ENCODE measurements at places on chromosomes 2 and 18.

- no peak for DNase-seq
These were observed 1102.7 kb downstream of the TSN start for GRCh38 chr2:122858075-122858702.

- DNase-seq = no peak
These were observed 37.2 kb downstream of the KYNU start for GRCh38 chr2:142914507-142915313.

DNA sequence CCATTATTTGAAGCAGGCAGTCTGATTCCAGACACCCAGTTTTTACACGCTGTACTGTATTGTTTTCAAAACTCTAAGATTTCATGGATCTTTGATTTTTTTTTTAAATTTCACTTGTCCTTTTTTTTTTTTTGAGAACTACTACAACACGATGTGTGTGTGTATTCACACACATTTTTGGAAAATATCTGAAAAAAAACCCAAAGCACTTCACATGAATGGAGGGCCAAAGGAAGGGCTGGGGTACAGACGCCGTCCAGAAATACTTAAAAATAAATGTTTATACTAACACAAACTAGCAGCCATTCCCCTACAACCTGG, 314 bp upstream of the SSB start:
- DNase-seq = no peak

- DNase-seq = no peak
These were observed 311.9 kb downstream of the TXNL1 start for GRCh38 chr18:56326336-56327072.

DNA sequence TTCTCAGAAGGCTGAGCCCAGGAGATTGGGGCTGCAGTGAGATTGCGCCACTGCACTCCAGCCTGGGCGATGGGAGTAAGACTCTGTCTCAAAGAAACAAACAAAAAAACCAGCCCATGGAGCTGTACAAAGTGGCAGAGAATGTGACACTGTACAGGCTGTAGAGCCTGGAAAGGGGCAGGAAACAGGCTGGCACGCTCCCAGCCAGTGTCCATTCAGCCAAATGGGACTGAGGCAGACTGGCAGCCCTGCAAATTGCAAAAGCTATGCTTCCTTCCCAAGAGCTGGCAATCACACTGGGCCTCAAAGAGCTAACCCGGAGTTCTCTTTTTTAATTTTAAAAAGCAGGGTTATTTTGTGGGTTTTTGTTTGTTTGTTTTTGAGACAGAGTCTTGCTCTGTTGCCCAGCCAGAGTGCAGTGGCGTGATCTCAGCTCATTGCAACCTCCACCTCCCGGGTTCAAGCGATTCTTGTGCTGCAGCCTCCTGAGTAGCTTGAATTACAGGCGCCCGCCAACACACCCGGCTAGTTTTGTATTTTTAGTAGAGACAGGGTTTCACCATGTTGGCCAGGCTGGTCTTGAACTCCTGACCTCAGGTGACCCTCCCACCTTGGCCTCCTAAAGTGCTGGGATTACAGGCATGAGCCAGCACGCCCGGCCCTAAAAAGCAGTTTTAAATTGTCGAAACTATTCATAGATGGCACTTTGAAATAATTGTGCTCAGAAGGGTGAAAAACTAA, 42.8 kb downstream of the SCRN3 start:
- DNase-seq = no peak

GRCh38 chr2:71799013-71799575, 345.7 kb downstream of the DYSF start:
- no peak for DNase-seq

GRCh38 chr2:122009561-122009960, 254.1 kb downstream of the TSN start:
- no peak for DNase-seq

- no peak for DNase-seq
These were observed 34.1 kb downstream of the TRABD2A start for GRCh38 chr2:84846741-84847142.

Data from activated CD4-positive, alpha-beta T cell treated with anti-CD3 and anti-CD28 coated beads for 4 hours (primary cell).